ENCODE measurements at places on chromosomes 12 and 14. TPM values are rescaled to one million over a fixed set of nuclear protein-coding genes. Genes with fewer than 3 reads are reported as not detected.

TESPA1 gene
- 95.5 TPM for total RNA-seq

LRRC10 gene
- not detected for total RNA-seq

GDF3 gene
- total RNA-seq: not detected

VTI1B gene
- 65.7 TPM for total RNA-seq

CFL2 gene
- total RNA-seq: 12.5 TPM

OR4N2 gene
- total RNA-seq: not detected

ITGA7 gene
- total RNA-seq: 6.6 TPM

SSPN gene
- total RNA-seq: not detected

DNA sequence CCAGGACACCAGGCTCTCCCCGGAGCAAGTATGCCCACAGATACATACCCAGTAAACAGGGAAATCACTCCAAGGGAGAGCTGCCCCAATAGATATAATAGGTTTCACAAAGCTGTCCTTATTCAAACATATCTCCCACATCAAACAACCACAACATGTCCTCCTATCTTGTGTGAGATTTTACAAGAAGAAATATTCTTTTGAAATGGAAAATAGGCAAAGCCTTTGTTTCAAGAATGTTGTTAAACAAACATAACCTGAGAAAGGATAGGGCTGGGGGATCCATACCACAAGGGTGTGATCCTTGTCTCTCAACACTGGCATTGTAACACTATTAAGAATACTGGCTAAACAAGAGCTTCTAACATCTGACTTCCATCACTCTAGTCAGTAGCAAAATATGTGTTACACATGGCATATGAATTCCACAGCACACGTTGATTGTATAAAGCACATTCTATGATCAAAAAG lies 32.9 kb downstream of the LGR5 start:
- DNase-seq: no peak
- no peaks in the 10 kb centered on the region for H3K4me1 ChIP-seq
- peaks cover 6% of the 10 kb centered on the region for H3K27me3 ChIP-seq
- H3K4me3 ChIP-seq: no peak overlapping the region

GRCh38 chr14:102028733-102029132 lies 58.1 kb downstream of the HSP90AA1 start:
- H3K4me3 ChIP-seq: no peak overlapping the region
- peaks cover 28% of the 10 kb centered on the region for H3K36me3 ChIP-seq
- H3K27me3 ChIP-seq: no peaks in the 10 kb centered on the region
- H3K4me1 ChIP-seq: no peaks in the 10 kb centered on the region
- peak overlapping the region; percentile 76 for H3K27ac ChIP-seq

DNA sequence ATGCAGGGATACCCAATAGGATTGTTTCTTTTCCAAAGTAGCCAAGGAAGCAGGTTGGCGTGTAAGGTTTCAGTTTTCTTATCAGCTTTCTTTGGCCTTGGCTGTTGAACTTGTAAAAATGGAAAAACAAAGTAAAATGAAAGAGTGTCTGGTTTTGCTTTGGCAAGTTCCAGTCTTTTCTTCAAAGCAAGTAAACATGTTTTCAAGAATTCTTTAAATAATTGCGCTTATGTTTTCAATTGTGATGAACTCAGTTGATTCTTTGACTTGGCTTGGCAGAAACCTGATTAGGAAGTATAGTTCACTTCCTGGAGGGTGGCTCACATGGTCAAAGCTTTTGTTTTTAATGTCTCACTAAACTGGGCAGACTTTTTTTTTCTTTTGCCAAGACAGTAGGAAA lies 112.2 kb upstream of the USP44 start:
- no peaks in the 10 kb centered on the region for H3K4me1 ChIP-seq
- no peaks in the 10 kb centered on the region for H3K36me3 ChIP-seq
- H3K27ac ChIP-seq: no peak overlapping the region
- no peaks in the 10 kb centered on the region for H3K27me3 ChIP-seq

GRCh38 chr12:57430112-57430930 lies 522 bp downstream of the R3HDM2 start:
- H3K27me3 ChIP-seq: no peaks in the 10 kb centered on the region
- DNase-seq: peak; percentile 74
- H3K4me3 ChIP-seq: peak overlapping the region; percentile 97
- H3K27ac ChIP-seq: peak overlapping the region; percentile 99

DNA sequence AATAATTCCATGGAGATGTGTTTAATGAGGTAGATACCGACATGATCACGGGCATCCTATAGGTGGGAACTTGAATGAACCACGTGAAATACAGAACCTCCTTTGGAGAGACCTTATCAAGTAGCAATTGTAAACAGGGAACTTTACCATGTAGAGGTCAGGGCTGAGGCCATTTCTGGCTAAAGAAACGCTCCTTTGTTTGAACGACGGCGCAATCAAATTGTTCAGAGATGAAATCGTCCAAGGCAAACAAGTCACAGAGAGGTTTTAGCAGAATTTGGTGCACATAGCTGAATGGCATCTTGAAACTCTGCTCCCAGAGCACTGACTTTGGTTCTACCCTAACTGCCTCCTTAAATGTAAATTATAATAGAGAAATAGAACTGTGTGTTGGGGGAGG lies 9.8 kb downstream of the PRIMA1 start:
- H3K36me3 ChIP-seq: no peaks in the 10 kb centered on the region
- no peaks in the 10 kb centered on the region for H3K27me3 ChIP-seq
- H3K27ac ChIP-seq: no peak overlapping the region
- H3K4me3 ChIP-seq: no peak overlapping the region
- no peak for DNase-seq
- no peaks in the 10 kb centered on the region for H3K4me1 ChIP-seq

DNA sequence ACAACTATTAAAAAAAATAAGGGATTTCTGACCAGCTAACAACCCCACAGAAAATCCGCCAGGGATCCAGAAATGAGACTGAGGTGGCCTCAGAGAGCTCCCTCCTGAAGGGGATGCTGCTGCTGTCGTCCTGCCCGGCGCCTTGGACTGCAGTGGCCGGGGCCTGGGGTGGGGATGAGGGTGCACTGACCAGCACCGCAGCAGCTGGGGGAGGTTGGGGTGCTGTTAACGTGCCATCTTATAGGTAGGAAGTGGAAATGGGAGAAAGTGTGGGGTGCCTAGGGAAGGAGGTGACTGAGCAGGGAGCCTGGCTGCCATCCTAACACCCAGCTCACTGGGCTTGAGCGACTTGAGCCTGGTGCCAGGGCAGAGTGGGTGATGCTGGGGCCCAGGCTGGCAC lies 32.0 kb downstream of the DDX11 start:
- H3K27ac ChIP-seq: no peak overlapping the region
- DNase-seq: no peak
- no peak overlapping the region for H3K4me3 ChIP-seq
- H3K27me3 ChIP-seq: no peaks in the 10 kb centered on the region
- H3K36me3 ChIP-seq: no peaks in the 10 kb centered on the region
- H3K4me1 ChIP-seq: no peaks in the 10 kb centered on the region

- H3K27ac ChIP-seq: peak overlapping the region; percentile 84
- DNase-seq: peak; percentile 79
- no peaks in the 10 kb centered on the region for H3K27me3 ChIP-seq
- H3K36me3 ChIP-seq: peaks cover 11% of the 10 kb centered on the region
- peak overlapping the region; percentile 71 for H3K4me3 ChIP-seq
These were observed 37.9 kb downstream of the SH2B3 start for GRCh38 chr12:111443586-111443985.

- H3K4me1 ChIP-seq: peaks cover 92% of the 10 kb centered on the region
- H3K27me3 ChIP-seq: no peaks in the 10 kb centered on the region
- H3K36me3 ChIP-seq: peaks cover 2% of the 10 kb centered on the region
- H3K27ac ChIP-seq: peak overlapping the region; percentile 77
- peak overlapping the region; percentile 43 for H3K4me3 ChIP-seq
These were observed 6.0 kb downstream of the ORAI1 start for GRCh38 chr12:121632069-121632970.

DNA sequence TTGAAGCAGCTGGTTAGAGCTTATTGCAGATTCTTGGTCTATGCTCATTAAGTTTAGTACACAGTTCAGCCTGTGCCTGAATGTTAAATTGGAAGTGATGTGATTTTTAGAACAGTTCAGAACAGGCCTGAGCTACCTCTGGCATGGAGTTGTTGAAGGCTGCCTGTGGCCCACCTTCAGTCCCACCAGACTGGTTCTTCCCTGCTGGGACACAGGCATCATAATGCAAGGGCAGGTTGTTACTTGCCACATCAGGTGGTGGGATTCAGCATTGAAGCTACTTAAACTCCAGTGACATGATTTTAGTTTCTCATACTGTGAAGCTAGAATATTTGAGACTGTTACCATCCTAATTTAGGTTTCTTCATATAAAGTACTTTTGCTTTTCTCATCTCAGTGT lies 49.4 kb downstream of the PROX2 start:
- no peak overlapping the region for H3K4me3 ChIP-seq
- DNase-seq: no peak
- no peaks in the 10 kb centered on the region for H3K27me3 ChIP-seq
- H3K36me3 ChIP-seq: no peaks in the 10 kb centered on the region
- H3K4me1 ChIP-seq: no peaks in the 10 kb centered on the region
- H3K27ac ChIP-seq: no peak overlapping the region

GRCh38 chr14:51507511-51507905 lies 144.2 kb upstream of the FRMD6 start:
- no peak overlapping the region for H3K27ac ChIP-seq
- peaks cover 15% of the 10 kb centered on the region for H3K27me3 ChIP-seq
- no peak for DNase-seq
- no peak overlapping the region for H3K4me3 ChIP-seq
- no peaks in the 10 kb centered on the region for H3K36me3 ChIP-seq

- H3K27me3 ChIP-seq: no peaks in the 10 kb centered on the region
- no peaks in the 10 kb centered on the region for H3K36me3 ChIP-seq
- DNase-seq: no peak
- no peak overlapping the region for H3K4me3 ChIP-seq
- H3K4me1 ChIP-seq: no peaks in the 10 kb centered on the region
These were observed 12.1 kb downstream of the INF2 start for GRCh38 chr14:104701383-104702076.

- no peaks in the 10 kb centered on the region for H3K36me3 ChIP-seq
- H3K27ac ChIP-seq: no peak overlapping the region
These were observed 8.3 kb downstream of the DIO2 start for GRCh38 chr14:80202888-80203562.

DNA sequence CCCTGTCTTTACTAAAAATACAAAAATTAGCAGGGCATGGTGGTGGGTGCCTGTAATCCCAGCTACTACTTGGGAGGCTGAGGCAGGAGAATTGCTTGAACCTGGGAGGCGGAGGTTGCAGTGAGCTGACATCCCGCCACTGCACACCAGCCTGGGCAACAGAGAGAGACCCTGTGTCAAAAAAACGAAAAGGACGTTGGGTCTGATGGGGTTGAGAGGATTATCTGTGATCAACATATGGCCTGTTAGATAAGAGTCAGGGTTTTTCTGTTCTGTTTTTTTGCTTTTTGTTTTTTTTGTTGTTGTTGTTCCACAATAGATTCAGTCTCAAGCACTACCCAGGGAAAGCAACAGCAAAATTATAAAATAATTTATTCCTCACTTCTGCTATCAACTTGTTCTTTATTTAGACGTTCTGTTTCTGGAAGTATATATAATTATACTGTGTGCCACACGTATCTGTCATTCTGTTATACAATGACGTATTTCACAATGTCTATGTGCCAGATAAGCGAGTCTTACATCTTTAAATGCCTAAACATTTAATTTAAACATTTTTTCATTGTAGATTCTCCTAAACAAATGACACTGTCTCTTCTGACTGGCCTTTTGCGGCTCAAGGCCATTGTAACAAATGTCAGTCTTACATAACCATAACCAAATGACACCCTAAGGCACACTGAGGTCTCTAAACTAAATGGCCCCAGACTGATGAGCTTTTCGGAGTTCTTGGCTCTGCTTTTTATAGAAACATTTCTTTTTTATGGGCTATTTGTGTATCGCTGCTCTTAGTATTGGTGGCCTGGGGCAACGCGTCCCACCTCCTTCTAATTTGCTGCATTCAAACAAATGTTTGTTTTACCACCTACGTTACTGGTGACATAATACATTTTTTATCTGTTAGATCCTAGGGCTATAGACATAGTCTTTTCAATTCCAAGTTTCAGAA lies 7.2 kb upstream of the P2RX4 start:
- H3K27me3 ChIP-seq: no peaks in the 10 kb centered on the region
- H3K4me1 ChIP-seq: no peaks in the 10 kb centered on the region
- no peak for DNase-seq
- H3K36me3 ChIP-seq: no peaks in the 10 kb centered on the region

DNA sequence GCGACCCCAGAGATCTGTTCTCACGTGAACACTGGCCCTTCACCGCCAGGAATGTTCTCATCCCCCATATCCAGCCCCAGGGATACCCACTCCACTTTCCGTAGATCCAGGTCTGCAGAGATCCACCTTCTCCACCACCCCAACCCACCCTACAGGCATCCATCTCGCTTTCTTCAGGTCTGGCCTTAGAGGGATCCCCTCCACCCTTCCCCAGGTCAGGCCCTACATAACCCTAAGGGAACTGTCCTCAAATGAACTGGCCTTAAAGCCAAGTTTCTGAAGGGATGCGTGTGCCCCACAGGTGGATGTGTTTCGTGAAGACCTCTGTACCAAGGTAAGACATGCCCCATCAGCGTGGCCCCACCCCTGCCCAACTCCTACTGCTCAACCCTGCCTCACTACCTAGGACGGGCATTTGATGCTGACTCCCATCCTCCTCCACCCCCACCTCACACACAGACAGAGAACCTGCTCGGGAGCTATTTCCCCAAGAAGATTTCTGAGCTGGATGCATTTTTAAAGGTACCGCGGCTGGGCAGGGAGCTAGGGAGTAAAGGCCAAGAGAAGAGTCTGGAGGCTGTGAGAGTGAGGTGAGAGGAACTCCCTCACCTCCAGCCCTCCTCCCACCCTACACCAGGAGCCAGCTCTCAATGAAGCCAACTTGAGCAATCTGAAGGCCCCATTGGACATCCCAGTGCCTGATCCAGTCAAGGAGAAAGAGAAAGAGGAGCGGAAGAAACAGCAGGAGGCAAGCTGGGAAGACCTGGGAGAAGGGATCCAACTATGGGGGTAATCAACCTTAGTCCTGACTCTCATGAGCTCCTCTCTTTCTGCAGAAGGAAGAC lies 912 bp downstream of the PSME1 start:
- peak overlapping the region; percentile 91 for H3K27ac ChIP-seq
- peaks cover 61% of the 10 kb centered on the region for H3K4me1 ChIP-seq
- peak overlapping the region; percentile 92 for H3K4me3 ChIP-seq

GRCh38 chr14:51554953-51555352 lies 96.8 kb upstream of the FRMD6 start:
- no peaks in the 10 kb centered on the region for H3K36me3 ChIP-seq
- no peak for DNase-seq
- no peak overlapping the region for H3K27ac ChIP-seq

GRCh38 chr12:65963862-65964240 lies 139.6 kb downstream of the HMGA2 start:
- peaks cover 1% of the 10 kb centered on the region for H3K36me3 ChIP-seq
- no peak for DNase-seq
- H3K4me1 ChIP-seq: no peaks in the 10 kb centered on the region
- no peak overlapping the region for H3K27ac ChIP-seq
- H3K27me3 ChIP-seq: peaks cover 68% of the 10 kb centered on the region
- no peak overlapping the region for H3K4me3 ChIP-seq

GRCh38 chr14:76986231-76986565 lies 42.3 kb downstream of the IRF2BPL start:
- no peaks in the 10 kb centered on the region for H3K27me3 ChIP-seq
- peaks cover 8% of the 10 kb centered on the region for H3K4me1 ChIP-seq
- DNase-seq: no peak

- no peak for DNase-seq
- H3K27me3 ChIP-seq: no peaks in the 10 kb centered on the region
- H3K4me3 ChIP-seq: no peak overlapping the region
- H3K36me3 ChIP-seq: no peaks in the 10 kb centered on the region
- H3K27ac ChIP-seq: no peak overlapping the region
- H3K4me1 ChIP-seq: no peaks in the 10 kb centered on the region
These were observed 145.1 kb downstream of the ACSS3 start for GRCh38 chr12:81222846-81223592.

Data from activated T-cell treated with anti-CD3 and anti-CD28 coated beads, Interleukin-2, amount 50 U/mL, for 72 hours (primary cell).